SIG-M5 (cell line): ENCODE measurements at places on chromosomes 2 and 18.
A peak's percentile ranks its signal among the peaks of the same experiment; 100 is the strongest.

GRCh38 chr2:27115519-27115918, 3.4 kb downstream of the CGREF1 start:
- no peak for DNase-seq

DNA sequence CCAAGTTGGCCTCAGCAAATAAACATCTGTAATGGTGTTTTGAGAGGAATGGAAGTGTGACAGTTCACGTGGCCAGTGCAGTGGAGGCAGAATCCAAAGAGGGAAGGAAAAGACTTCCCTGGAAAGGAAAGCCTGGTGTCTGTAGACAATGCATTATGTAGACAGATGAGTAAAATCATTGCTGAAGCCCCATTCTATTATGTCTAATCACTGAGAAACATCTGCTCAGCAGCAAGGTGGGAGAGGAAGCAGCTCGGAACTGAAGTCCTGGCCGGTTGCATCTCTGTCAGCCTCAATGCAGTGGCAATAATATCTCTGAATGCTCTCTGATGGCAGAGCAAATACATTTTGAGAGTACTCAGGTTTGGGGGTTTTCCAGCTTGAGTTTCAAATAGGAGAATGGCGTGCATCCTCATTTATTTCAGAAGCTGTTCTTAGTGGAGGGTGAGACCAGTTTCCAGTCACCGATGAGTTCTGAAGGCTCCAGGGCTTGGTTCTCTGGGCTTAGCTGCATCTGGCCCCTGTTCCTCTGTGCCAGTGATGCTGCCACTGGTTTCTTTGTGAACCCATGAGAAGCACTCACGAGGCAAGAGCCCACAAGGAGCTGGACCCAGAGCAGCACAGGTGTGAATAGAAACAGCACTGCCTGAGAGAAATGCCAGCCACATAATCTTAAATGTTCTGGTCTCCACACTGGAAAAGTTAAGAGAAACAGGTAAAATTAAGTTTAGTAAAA, 63.3 kb downstream of the RPIA start:
- no peak for DNase-seq

- no peak for DNase-seq
These were observed 112.1 kb downstream of the UPP2 start for GRCh38 chr2:158213773-158214172.

DNA sequence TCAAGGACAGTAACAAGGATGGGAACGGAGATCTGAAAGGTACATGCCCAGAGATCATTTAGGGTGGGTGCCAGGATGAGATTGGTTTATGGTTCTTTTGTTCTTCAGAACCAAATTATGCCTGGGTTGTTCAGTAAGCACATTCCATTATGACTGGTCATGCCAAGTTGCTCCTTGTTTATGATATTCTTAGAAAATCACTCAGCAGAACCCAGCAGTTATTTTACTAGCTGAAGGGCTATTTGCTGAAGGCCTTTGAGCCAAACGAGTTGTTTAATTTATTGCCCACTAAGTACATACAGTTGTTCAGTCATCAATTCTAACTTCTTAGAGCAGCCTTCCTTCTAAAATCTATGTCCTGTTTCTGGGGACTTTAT, 635 bp downstream of the SLC3A1 start:
- no peak for DNase-seq

DNA sequence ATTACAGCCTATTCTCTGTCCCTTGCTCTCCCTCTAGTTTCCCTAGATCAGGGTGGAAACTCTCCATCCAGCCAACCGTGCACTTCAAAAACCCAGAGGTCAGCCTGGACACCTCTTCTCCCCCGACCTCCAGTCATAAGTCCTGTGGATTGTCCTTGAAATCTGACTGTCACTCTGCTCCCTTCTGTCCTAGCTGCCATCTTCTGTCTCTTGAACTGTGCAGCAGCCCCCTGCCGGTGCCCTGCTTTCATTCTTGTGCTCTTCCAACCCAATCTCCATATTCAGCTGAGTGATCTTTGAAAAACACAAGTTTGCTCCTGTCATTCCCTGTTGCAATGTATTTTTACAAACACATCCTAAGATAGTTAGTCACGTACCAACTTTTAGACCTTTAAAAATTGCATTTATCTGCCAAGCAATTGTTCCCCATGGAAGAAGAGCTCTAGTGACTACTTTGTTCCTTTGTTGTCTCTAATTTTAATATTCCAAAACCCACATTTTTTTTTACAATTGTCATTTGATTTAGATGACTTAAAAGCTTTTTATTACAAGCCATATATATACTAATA, 254.3 kb downstream of the CAMKMT start:
- DNase-seq = no peak

GRCh38 chr2:178304333-178304732, 110.0 kb downstream of the OSBPL6 start:
- DNase-seq = no peak

DNA sequence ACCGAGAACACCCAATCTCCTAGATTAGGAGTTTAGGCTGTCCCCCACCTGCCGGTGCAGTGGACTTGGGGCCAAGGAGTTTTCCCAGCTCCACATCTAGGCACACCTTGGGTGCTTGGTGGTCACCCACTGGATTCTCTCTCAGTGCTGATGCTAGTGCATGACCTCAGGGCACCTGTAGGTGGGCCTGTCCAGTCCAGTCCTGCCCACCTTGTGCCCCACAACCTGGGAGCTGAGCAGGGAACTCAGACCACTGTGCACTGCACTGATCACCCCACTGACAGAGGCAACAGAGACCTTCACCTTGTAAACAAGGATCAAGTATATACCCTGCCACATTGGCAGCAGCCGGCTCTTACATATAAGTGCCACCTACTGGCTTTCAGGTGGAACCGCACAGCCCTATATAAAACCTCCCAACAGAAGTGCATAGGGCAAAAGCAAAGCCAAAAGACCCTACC, 12.7 kb upstream of the CDH19 start:
- no peak for DNase-seq

DNA sequence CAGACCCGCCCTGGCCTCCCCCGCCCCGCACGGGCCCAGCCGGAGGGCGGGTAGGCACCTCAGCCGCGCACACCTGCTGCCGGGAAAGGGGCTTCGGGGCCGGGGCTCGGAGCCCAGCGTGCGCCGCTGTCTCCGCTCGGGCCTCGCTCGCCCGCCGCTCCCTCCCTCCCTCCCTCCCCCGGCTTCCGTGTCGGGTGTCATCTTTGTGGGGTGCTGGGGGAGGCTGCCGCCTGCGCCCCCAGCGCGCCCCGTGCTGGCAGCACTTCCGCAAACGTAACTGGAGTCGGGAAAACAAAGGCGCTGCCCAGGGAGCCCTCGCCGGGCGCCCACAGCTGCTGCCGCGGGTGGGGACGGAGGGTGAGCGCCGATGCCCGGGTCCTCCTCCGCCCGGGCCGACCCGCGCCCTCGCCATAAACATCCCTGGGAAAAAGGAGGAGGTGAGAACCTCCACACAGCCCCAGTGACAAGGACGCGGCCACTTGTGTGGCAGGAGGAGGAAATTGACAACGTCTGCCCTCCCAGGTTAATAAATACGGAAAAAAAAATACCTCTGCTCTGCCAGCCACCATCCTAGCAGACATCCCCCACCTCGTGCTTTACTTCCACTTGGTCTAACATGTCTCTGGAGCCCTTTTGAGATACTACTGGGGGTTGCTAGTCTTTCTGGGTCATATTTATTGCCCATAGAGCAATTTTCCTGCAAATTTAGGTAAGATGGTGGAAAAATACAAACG, 550 bp downstream of the MFSD6 start:
- no peak for DNase-seq

DNA sequence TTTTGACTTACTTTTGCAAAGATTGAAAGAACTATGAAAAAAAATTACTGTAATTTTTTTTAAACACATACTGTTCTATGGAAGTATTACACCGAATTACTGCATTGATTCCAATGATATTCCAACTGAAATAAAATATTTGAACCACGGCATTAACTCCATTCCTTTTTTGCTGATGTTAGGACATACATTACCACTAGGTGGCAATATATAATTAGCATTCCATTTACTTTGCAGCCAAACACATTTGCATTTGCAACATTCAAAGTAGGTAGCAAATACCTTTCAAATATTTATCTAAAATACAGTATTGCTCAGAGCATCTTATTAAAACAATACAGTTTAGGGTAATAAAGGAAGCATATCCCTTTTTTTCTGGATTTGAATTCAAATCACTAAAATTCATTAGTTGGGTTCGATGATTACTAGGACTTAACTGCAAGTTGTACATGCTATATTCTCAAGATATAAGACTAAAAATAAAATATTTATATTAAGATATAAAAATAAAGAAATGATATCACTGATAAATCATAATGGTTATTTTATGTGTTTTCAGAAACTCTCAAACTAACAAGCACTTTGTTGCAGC, 31.3 kb downstream of the LANCL1 start:
- no peak for DNase-seq

DNA sequence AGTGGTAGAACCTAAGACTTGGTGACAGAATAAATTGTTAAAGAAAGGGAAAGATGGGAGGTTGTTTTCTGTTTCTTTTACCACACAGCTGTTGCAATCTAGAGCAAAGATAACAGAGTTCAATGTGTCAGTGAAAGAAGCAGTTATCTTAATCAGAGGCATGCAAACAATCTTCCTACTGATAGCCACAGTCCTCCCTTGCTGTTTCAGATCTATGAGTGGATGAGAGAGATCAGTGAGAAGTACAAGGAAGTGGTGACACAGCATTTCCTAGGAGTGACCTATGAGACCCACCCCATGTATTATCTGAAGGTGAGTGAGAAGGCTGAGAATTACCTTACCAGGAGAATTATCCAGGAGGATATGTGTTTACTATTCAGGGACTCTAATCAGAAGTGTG, 15.9 kb downstream of the CPO start:
- DNase-seq = no peak

DNA sequence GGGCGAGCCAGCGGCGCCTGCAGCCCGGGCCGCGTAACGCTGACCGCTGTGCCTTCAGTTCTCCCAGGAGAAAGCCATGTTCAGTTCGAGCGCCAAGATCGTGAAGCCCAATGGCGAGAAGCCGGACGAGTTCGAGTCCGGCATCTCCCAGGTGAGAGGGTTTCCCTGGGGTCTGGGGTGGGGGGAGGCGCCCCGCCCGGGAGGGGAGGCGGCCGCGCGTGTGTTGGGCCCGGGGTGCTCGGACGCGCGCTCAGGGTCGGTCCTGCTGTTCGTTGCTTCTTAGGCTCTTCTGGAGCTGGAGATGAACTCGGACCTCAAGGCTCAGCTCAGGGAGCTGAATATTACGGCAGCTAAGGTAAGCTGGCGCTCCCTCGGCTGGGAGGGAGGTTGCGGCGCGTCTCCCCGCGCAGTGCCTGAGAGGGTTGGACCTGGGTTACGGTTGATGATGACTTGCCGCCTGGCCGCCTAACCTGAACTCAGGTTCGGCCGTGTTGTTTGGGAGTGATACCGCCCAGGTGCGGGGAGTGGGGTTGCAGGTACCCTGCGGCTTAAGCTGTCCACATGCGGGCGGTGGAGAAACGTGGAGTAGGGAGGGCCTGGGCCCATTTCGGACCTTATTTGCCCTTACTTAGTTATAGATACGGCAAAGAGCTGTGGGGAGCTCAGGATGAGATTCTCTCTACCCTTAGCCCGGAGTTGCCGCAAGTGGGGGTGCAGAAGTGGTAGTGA, 638 bp downstream of the RPS7 start:
- DNase-seq = no peak

DNA sequence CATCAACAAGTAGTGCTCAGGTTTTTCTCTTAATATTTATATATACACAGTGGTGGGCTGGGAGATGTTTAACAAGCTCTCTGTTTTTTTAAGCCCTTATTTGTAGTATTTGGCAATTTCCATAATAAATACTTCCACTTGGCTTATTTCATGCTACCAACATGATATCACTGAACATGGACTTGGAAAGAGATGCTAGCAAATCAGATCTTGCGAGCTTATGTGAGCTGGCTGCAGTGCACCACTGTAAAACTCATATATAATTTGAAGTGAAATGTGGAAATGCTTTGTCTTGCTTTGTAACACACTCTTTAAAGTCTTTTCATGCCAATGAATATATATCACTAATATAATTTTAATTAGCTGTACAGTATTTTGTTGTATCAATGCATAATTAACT, 155.7 kb downstream of the ALK start:
- no peak for DNase-seq

DNA sequence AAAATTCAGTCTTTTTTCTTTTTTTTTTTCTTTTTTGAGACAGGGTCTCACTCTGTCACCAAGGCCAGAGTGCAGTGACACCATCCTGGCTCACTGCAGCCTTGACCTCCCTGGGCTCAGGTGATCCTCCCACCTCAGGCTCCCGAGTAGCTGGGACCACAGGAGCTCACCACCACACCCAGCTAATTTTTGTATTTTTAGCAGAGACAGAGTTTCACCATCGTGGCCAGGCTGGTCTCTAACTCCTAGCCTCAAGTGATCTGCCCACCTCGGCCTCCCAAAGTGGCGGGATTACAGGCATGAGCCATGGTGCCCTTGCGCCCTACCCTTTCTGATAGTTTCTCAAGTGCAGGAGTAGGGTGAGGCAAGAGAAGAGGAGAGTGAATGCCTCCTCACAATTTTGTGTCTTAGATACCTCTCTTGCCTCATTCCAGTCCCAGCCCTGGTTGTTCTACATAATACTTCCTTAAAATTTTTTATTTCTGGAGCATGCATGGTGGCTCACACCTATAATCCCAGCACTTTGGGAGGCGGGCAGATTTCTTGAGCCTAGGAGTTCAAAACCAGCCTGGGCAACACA, 68.2 kb upstream of the CAB39 start:
- no peak for DNase-seq

GRCh38 chr2:121408641-121409040, 122.0 kb upstream of the RNU4ATAC start:
- no peak for DNase-seq

DNA sequence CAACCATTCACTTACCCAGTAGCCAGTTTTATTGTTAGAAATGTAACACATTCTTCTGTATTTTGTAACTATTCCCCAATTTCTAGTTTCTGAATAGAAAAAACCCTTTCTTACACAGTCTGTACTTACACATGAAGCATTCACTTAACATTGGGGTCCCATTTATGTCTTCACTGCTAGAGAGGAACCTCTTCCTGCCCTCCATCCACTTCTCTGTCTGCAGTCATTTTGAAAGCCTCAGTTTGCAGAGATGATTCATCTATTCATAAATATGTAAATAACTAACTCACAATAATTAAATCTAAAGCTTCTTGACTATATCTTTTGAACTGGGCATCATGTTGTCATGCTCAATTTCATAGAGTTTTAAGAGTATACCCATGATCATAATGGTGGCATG, 55.9 kb downstream of the ZRANB3 start:
- no peak for DNase-seq

GRCh38 chr2:218035463-218036100, 32.8 kb upstream of the TNS1 start:
- DNase-seq = no peak

GRCh38 chr2:127197475-127198385, 22.4 kb downstream of the CYP27C1 start:
- peak; percentile 3 for DNase-seq

- no peak for DNase-seq
These were observed 316.8 kb downstream of the RIT2 start for GRCh38 chr18:42798606-42799170.

- no peak for DNase-seq
These were observed 252.9 kb downstream of the ATAD2B start for GRCh38 chr2:23673830-23674679.

- DNase-seq = no peak
These were observed 111.6 kb downstream of the SMAD7 start for GRCh38 chr18:48838921-48839818.
